Caco-2 (cell line): ENCODE measurements at places on chromosomes 5 and 9.

- H3K4me1 ChIP-seq, result peaks cover 28% of the 10 kb centered on the region
- no peak overlapping the region for H3K4me3 ChIP-seq
- peak; percentile 25 for DNase-seq
- H3K27ac ChIP-seq, result no peak overlapping the region
Observed at GRCh38 chr9:113389451-113389850, 11.6 kb downstream of the ALAD start.

GRCh38 chr9:76880210-76880609, 25.7 kb downstream of the PRUNE2 start:
- no peak for DNase-seq
- H3K4me3 ChIP-seq, result no peak overlapping the region
- H3K36me3 ChIP-seq, result no peaks in the 10 kb centered on the region
- no peak overlapping the region for H3K27ac ChIP-seq
- H3K4me1 ChIP-seq, result no peaks in the 10 kb centered on the region

GRCh38 chr5:116848954-116849581, 274.4 kb upstream of the SEMA6A start:
- no peak overlapping the region for H3K4me3 ChIP-seq
- DNase-seq, result no peak
- no peaks in the 10 kb centered on the region for H3K4me1 ChIP-seq
- no peak overlapping the region for H3K27ac ChIP-seq

GRCh38 chr5:89417990-89418389, 535.0 kb upstream of the MEF2C start:
- H3K4me3 ChIP-seq, result no peak overlapping the region
- no peak overlapping the region for H3K27ac ChIP-seq
- no peaks in the 10 kb centered on the region for H3K27me3 ChIP-seq
- no peak for DNase-seq
- no peaks in the 10 kb centered on the region for H3K36me3 ChIP-seq

DNA sequence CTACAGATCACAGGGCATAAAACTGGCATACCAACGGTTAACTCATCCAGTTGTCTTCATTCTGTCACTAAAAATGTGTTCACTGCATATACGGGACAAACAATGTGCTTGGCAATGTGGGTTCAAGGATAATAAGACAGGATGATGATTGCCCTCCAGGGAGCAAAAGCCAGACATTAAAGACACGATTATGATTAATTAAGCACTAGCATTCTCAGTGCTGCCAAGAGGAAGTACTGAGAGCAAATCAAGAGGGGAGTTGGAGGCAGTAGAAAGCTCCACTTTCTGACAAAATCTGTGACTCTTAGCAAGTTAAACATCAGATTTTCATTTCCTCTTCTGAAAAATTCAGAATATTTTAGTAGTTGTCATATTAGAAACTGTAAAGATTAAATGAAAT, 9.0 kb upstream of the IFNA8 start:
- H3K27ac ChIP-seq, result no peak overlapping the region
- DNase-seq, result no peak
- H3K4me1 ChIP-seq, result no peaks in the 10 kb centered on the region
- no peaks in the 10 kb centered on the region for H3K27me3 ChIP-seq
- no peak overlapping the region for H3K4me3 ChIP-seq

- H3K4me3 ChIP-seq, result no peak overlapping the region
- no peaks in the 10 kb centered on the region for H3K4me1 ChIP-seq
- H3K36me3 ChIP-seq, result no peaks in the 10 kb centered on the region
- no peaks in the 10 kb centered on the region; the same call in 1 of the 2 replicates for H3K27me3 ChIP-seq
- no peak for DNase-seq
Observed at GRCh38 chr5:35308421-35308820, 78.1 kb upstream of the PRLR start.

DNA sequence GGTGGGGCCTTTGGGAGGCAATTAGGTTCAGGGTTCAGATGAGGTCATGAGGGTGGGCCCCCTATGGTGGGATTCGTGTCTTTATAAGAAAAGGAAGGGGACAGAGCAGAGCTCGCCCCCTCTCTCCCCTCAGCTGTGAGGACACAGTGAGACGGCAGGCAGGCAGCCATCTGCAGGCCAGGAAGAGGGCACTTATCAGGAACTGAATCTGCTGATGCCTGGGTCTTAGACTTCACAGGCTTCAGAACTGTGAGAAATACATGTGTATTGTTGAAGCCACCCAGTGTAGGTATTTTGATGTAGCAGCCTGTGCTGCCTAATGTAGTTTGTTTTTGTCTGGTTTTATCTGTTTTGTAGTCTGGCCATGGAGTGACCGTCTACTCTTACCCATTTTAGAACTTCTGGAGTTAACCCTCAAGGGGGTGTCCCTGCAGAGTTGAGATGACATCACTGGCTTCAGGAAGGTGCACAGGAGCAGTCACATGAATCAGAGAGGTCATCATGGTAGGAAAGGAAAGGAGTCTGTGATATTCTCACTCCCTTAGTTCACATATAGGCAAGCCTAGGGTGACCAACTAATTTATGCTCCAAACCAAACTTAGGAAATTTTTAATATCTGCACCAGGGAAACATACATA, 71.0 kb downstream of the LRRC70 start:
- H3K36me3 ChIP-seq, result no peaks in the 10 kb centered on the region
- peak overlapping the region; percentile 28 for H3K27ac ChIP-seq
- DNase-seq, result no peak
- no peaks in the 10 kb centered on the region for H3K27me3 ChIP-seq
- H3K4me3 ChIP-seq, result no peak overlapping the region
- H3K4me1 ChIP-seq, result 0 out of 2 replicates have a peak, but pooled peaks cover 4% of the 10 kb centered on the region

GRCh38 chr5:38258319-38259061, at the start of gene EGFLAM:
TSS of gene EGFLAM (plus strand) at chr5:38258559. CDS start at chr5:38258755, 196 bp downstream.
- peak; percentile 56 for DNase-seq
- H3K27me3 ChIP-seq, result no peaks in the 10 kb centered on the region; the same call in 1 of the 2 replicates
- H3K4me1 ChIP-seq, result no peaks in the 10 kb centered on the region

- H3K36me3 ChIP-seq, result no peaks in the 10 kb centered on the region
- H3K4me3 ChIP-seq, result no peak overlapping the region
- H3K4me1 ChIP-seq, result peaks cover 16% of the 10 kb centered on the region
- no peaks in the 10 kb centered on the region for H3K27me3 ChIP-seq
- H3K27ac ChIP-seq, result peak overlapping the region; percentile 60
Observed at GRCh38 chr5:144451187-144451973, 280.7 kb downstream of the KCTD16 start.

GRCh38 chr9:120259100-120259499, 320.9 kb downstream of the CDK5RAP2 start:
- no peak for DNase-seq
- H3K4me3 ChIP-seq, result no peak overlapping the region
- H3K4me1 ChIP-seq, result no peaks in the 10 kb centered on the region
- no peaks in the 10 kb centered on the region for H3K27me3 ChIP-seq
- no peaks in the 10 kb centered on the region for H3K36me3 ChIP-seq
- no peak overlapping the region for H3K27ac ChIP-seq

DNA sequence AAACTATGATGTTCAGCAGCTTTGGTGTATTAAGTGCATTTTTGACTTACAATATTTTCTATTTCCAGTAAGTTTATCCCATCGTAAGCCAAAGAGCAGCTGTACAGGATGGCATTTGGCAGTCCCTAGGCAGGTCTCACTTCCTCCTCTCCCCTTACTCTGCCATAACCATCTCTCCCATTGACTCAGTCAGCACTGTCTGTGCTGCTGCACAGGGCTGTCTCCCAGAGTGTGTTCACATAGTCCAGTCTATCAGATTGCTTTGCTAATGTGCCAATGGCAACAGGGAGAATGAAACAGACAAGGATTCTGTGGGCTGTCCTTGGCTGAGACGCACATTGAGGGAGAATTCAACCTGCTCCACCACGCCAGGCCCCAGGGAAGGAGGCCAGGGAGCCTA, 47.0 kb upstream of the CAST start:
- H3K4me3 ChIP-seq, result no peak overlapping the region
- H3K36me3 ChIP-seq, result no peaks in the 10 kb centered on the region
- DNase-seq, result no peak
- no peaks in the 10 kb centered on the region for H3K27me3 ChIP-seq
- H3K27ac ChIP-seq, result peak overlapping the region; percentile 19

DNA sequence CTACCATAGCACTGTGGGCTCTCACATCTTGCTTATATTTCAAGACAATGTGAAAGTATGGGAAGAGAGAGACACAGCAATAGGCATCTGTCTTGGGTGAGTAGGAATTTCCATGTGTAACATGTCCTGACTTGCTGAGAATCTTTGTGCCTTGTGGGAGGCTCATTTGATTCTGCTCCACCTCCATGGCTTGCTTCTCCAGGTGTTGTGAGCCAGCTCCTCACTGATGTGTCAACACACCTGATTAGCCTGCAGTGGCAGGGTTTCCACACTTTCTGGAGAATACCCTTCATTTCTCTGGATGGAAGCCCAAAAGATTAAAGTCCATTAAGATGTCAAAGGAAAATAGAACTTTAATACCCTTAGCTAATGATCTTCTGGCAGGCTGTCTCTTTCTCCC, 613.6 kb downstream of the ZNF608 start:
- no peaks in the 10 kb centered on the region for H3K36me3 ChIP-seq
- no peaks in the 10 kb centered on the region for H3K4me1 ChIP-seq
- H3K4me3 ChIP-seq, result no peak overlapping the region
- no peak for DNase-seq
- no peaks in the 10 kb centered on the region for H3K27me3 ChIP-seq

GRCh38 chr5:7983433-7983832, 114.5 kb downstream of the MTRR start:
- no peaks in the 10 kb centered on the region for H3K27me3 ChIP-seq
- DNase-seq, result no peak
- no peaks in the 10 kb centered on the region for H3K4me1 ChIP-seq
- H3K4me3 ChIP-seq, result no peak overlapping the region
- no peak overlapping the region for H3K27ac ChIP-seq

DNA sequence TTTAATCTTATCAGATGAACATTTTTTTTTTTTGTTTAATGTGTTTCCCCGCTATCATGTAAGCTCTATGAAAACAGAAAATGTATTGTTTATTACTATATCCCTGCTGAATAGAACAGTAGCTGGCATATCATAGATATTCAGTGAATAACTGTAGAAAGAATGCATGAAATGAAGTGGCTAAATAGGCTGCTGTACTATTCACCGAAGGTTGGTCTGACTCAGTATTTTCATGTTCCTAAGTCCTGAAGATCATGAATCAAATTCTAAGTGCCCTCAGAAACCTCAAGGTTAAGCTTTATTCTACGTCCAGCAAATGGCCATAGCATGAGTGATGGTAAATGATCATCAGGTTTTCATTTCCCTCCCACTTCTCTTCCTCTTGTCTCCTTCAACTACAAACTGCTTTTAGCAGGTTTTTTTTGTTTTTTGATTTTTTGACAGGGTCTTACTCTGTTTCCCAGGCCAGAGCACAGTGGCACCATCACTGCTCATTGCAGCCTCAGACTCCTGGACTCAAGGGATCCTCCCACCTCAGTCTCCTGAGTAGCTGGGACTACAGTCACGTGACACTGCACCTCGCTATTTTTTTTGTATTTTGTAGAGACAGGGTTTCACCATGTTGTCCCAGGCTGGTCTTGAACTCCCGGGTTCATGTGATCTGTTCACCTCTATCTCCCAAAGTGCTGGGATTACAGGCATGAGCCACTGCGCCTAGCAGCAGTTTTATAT, 19.1 kb upstream of the ZFAND5 start:
- no peaks in the 10 kb centered on the region for H3K4me1 ChIP-seq
- no peak overlapping the region for H3K4me3 ChIP-seq
- no peaks in the 10 kb centered on the region for H3K27me3 ChIP-seq
- DNase-seq, result no peak

GRCh38 chr5:160472482-160472881, 50.8 kb downstream of the PTTG1 start:
- no peaks in the 10 kb centered on the region for H3K27me3 ChIP-seq
- no peak overlapping the region for H3K27ac ChIP-seq
- H3K36me3 ChIP-seq, result no peaks in the 10 kb centered on the region
- H3K4me1 ChIP-seq, result peaks cover 39% of the 10 kb centered on the region
- no peak overlapping the region for H3K4me3 ChIP-seq
- DNase-seq, result no peak

- no peaks in the 10 kb centered on the region for H3K4me1 ChIP-seq
- H3K36me3 ChIP-seq, result no peaks in the 10 kb centered on the region
- DNase-seq, result no peak
- H3K4me3 ChIP-seq, result no peak overlapping the region
- H3K27me3 ChIP-seq, result no peaks in the 10 kb centered on the region
Observed at GRCh38 chr5:43215073-43215631, 23.1 kb downstream of the NIM1K start.

GRCh38 chr5:150307617-150308426, 5.1 kb upstream of the ARSI start:
- no peak overlapping the region for H3K27ac ChIP-seq
- no peaks in the 10 kb centered on the region for H3K36me3 ChIP-seq
- H3K27me3 ChIP-seq, result no peaks in the 10 kb centered on the region
- H3K4me3 ChIP-seq, result no peak overlapping the region
- no peak for DNase-seq

- H3K27ac ChIP-seq, result no peak overlapping the region
- DNase-seq, result peak; percentile 67
- no peak overlapping the region for H3K4me3 ChIP-seq
Observed at GRCh38 chr9:95127249-95128176, 190.0 kb downstream of the FANCC start.
